ENCODE measurements at places on chromosomes 7 and 10.
A peak's percentile ranks its signal among the peaks of the same experiment; 100 is the strongest.

DNA sequence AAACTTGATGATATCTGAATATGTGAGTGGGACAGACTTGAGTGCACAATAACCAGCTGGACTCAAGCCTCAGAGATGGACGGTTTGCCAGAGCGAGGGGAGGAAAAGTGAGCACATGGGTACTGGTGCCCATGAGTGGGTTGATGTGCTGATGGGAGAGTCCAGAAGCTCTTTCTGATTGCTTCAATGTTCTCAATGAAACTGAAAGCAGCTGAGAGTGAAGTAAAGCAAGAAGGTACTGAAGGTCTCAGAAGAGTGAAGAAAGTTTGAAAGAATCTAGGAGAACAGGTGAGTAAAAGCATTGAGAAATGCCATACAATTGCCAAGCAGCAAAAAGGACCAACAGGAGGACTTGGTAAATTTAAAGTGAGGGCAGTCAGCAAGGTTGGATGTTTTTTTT, 28.6 kb downstream of the CTTNBP2 start:
- DNase-seq, result no peak

DNA sequence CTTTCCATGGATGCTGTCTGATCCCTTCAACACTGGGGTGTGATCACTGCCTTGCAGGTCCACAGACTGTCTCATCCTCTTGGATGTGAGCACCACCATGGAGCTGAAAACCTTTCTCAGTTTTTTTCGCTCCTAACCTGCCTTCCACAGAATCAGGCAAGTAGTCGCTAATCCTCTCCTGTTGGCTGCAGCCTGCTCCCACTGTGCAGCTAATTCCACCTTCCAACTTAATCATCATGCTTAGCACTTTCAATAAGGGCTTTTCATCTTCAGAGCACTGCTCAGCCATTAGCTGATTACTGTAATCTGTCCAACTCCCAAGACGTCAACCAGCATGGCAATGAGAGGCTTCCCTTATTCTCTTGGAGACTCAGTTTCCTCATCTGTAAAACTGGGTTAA, 15.1 kb upstream of the CDH23 start:
- DNase-seq, result no peak

DNA sequence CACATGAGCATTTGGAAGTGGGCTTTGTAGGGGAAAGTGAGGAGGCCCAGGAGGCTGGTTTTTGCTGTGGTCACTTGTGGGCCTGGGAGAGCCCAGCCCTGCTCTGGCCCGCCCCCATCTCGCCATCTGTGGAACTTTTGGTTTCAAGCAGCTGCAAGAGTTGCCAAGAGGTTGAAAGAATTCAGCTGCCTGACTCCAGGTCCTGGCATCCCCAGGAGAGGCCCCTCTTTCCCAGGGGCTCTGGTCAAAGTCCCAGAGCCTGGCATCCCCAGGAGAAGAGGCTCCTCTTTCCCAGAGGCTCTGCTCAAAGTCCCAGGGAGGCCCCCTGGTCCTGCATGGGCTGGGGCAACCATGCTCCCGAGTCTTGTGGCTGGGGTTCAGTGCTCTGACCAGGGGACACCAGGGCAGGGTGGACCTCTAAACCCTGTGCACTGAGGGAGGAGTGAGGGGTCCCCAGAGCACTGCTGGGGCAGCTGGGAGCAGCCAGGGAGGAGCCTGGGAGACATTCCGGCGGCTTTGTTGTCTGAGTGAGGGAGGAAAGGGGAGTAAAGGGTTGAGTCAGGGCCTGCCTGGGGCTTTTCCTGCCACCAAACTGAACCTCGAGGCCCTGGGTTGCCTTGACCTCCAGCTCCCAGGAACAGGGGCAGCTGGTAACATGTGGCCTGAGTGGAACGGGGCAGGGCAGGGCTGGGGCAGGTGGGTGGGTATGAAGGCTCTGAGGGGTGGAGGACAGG, 27.7 kb upstream of the CSGALNACT2 start:
- peak; percentile 41 for DNase-seq

GRCh38 chr7:110386913-110387312, 704.0 kb upstream of the LRRN3 start:
- no peak for DNase-seq

DNA sequence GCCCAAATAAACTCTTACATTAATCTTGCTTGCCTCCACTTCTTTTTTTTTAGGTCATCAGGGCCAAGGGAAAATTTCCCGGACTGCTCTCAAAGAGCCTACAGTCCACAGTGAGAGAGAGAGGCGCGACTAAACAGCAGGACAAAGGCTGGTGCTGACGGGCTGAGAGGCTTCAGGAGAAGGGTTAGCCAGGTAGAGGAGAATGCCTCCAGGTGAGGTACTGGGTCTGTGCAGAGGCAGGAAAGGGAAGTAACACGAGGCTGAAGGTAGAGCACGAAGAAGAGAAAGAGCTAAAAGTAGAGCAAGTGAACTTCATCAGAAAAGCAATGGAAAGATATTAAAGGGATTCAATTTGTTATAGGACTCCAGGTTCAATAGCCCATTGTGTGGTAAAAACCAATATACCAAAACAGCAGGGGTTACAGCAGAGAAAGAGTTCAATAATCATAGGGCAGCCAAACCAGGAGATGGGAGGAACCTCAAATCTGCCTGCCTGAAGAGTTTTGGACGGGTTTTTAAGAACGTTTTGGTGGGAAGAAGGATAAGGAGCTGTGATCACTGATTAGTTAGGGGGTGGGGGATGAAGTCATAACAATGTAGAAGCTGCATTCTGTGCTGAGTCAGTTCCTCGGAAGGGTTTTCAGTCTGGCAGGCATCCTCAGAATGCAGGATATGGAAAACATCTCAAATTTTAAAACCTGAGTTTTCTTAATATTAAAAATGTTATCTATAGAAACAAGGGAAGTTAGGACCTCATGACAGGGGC, 171.5 kb downstream of the AKR1D1 start:
- DNase-seq, result no peak

- no peak for DNase-seq
These were observed 865 bp downstream of the ZNF438 start for GRCh38 chr10:31030800-31031199.

DNA sequence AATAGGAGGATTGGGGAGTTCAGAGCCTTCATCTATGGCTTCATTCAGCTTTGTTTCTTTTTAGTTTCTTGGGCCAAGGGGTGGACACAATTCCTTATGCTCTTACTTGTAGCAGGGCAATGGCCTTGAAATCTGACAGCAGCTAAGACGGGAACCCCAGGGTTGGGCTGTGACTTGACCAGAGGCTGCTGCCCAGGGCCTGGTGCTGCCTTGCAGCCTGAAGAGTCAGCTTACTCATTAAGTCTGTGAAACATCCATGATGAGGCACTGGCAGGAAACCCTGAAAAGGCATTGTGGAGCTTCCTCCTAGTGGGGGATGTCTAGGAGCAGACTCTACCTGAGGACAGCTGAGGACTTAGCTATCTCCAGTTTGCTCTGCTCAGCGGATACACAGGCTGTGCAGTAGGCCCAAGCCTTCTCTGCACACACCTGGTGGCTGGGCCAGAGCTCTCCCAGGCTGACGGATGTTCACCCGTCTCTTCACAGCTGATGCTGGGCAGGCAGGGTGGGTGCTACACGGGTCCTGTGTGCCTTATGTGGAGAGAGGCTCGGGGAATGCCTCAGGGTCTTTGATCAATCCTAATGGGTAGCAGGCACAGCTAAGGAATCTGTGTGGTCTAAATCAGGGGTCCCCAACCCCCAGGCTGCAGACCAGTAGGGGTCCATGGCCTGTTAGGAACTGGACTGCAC, 17.8 kb downstream of the CXCL12 start:
- no peak for DNase-seq

DNA sequence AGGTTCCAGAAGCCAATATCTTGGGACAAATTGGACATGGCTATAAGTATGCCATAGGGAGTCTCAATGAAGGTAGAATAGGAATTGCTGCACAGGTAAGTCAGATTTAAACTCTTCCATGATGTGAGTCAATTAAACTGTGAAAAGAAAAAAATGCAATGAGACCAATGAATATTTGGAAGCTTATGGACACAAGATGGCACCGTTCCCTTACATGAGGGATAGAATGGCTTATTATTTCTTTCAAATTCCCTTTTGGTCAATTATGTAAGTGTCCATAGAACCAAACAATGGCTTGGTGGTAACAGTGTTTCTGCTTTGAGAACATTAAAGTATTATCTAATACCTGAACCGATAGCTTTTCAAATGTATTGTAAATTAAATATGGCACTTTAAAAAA, 35.6 kb downstream of the ACADSB start:
- no peak for DNase-seq

DNA sequence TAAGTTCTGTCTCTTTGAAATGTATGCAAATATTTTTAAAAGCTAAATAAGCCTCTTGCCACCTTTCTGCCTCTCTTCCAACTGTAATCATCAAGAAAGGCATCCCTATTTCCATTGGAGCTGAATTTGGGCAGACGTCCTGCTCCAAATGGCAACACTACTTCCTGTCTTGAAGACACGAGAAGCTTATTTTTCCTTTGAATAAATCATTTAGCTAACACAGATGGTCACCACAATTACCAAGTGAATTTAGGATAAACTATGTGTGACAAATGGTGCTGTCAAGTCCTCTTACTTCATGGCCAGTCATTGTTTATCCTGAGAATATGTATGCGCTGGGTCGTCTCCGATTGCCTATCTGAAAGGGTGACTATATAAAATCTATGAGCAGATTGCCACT, 268.0 kb downstream of the ANKRD7 start:
- no peak for DNase-seq

DNA sequence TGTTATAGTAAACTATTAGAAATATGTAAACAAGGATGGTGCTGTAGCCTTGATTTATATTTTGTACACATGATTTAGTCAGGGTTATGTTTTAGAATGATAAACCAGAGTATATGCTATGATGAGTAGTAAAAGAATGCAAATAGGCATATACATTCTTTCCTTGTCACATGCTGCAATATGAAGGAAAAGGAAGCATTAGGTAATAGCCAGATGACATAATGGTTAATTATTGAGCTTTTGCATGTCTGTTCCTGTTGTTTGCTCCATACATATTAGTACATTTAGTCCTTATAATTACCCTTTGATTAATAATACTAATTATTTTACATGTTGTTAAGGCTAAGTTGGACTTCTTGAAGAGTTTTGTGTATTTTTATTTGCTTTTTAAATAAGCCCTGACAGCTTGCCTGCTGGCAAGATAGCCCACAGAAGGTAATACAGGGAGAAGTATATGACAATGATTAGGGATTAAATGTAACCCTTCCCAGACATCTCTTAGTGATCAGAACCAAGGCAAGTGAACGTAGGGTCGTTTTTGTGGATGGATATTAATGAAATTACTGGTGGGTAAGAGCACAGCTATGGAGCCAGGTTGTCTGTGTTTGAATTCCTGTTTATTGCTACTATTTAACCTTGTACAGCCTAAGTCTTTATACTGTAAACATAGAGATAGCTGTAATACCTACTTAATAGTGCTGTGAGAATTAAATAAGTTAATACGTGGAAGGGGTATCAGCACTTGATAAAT, 68.4 kb downstream of the PHTF2 start:
- DNase-seq, result no peak

DNA sequence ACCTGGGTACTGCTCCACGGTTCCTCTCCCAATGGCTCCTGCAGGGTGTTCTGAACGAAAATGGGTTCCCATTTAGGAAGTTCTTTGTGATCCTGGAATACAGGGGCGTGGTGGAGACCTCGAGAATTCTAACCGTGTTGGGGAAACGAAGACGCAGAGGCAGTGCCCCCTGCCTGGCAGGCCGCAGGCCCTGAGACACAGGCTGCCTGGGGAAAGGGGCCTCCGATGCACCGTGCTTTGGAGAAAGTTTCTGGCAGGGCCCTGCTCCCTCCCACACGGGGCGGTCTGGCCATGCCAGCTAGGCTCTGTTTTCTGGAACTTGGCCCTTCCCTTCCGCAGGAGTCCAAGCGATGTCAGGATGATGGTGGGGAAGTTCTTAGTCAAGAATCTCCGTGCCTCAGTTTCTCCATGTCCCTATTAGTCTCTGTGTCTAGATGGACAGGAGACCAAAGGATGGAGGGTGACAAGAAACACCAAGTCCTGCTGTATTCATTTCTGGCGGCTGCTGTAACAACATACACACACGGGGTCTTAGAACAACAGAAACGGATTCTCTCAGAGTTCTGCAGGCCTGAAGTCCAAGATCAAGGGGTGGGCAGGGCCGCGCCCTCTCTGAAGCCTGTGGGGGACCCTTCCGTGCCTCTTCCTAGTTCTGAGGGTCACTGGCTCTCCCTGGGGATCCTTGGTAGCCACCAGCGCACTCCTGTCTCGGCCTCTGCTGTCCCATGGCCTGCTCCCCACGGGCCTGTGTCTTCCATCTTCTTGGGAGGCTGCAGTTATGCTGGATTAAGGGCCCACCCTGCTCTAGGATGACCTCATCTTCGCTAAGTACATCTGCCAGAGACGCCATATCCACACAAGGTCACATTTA, 27.7 kb downstream of the PRKAG2 start:
- no peak for DNase-seq

GRCh38 chr7:216360-217300, 24.3 kb downstream of the FAM20C start:
- DNase-seq, result no peak
